ENCODE measurements at places on chromosomes 5 and 9.
A peak's percentile ranks its signal among the peaks of the same experiment; 100 is the strongest.

- DNase-seq, result peak; percentile 6
Measured at GRCh38 chr9:91681461-91682305, 258.1 kb upstream of the NFIL3 start.

DNA sequence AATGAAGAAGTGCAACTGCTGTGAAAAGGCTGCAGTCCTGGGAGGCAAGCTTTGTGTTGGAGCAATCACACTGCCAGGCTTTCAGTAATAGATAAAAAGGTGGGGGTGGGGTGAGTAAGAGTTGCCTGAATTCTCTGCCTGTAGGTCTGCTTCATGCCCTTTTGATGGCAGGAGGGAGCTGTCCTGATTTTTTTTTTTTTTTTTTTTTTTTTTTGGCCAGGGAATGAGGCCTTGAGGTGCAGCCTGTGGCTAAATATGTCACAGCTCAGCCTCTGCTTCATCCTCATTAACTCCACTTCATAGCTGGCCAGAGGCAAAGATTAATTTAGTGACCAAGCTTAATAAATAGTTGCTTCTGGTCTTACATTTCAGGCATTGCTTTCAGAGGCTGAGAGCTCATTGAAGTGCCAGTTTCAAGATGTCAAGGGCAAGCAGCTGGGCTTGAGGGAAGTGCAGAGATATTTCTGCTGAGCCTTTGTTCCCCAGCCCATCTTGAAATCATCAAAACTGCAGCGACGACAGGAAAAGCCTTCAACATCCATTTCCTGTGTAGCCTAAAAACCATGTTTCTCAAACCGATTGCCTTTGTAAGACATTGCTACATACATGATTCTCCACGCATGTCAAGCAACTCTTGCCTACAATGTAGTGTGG is 134.7 kb downstream of the MACIR start:
- DNase-seq, result no peak

DNA sequence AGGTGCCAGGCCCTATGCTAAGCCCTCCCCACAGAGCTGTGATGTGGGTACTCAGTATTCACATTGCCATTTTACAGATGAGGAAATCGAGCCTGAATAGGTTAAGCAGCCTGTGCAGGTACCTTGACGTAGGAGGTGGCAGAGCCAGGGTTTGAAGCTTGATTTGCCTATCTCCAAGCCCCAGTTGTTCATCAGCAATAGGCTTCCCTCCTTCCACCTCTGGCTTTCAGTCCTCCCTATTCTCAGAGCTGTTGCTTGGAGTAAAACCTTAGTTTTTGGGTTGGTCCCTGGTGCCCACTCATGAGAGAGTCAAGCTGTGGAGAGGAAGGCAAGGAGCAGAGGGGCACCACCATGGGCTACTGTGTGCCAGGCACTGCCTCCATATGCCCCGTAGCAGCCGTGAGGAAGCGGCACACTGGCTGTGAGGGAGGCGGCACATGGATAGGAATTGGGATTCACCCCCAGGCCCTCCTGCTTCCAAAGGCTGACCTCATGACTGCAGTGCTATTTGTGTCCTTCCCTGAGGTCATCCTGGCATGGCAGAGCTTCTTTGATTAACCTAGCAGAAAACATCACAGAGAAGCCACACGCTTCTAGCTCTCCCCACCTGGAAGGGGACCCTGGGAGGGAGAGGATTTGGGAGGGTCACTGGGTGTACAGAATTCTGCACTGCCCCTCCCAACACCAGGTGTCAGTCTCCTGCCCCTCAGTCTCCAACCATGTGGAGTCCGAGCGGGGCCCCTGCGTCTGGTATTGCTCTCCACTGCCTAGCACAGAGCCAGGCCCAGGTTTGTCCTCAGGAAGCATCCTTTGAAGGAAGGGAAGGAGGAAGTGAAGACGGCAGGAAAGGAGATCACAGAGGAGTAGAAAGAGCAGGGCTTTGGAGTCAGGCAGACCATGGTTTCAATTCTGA is 109.8 kb downstream of the RGS3 start:
- no peak for DNase-seq

DNA sequence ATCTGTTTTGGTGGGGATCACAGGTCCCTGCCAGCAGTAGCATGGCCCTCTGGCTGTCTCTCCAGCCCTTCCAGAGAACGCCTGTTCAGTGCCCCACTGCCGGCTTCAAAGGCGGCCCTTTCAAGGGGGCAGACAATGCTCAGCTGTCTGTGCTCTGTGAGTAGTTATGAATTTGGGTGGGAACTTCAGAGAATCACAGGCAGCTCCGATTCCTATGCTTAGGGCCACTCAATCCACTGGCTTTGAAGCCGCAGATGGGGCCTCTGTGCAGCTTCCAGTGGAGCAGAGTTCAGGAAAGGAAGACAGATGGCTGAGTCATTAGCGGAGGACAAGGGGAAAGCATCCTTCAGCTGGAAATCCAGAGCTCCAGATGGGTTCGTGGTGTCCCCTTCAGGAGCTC is 42.4 kb downstream of the NKX2-5 start:
- no peak for DNase-seq

- DNase-seq, result no peak
Measured at GRCh38 chr9:3807601-3808000, 281.8 kb upstream of the RFX3 start.

GRCh38 chr9:4670591-4670990 is 4.3 kb upstream of the SPATA6L start:
- no peak for DNase-seq

GRCh38 chr9:117116084-117116483 is 298.8 kb downstream of the ASTN2 start:
- DNase-seq, result no peak

GRCh38 chr5:132102101-132102701 is 28.6 kb downstream of the CSF2 start:
- no peak for DNase-seq

GRCh38 chr5:17235731-17236330 is 18.4 kb downstream of the BASP1 start:
- no peak for DNase-seq

DNA sequence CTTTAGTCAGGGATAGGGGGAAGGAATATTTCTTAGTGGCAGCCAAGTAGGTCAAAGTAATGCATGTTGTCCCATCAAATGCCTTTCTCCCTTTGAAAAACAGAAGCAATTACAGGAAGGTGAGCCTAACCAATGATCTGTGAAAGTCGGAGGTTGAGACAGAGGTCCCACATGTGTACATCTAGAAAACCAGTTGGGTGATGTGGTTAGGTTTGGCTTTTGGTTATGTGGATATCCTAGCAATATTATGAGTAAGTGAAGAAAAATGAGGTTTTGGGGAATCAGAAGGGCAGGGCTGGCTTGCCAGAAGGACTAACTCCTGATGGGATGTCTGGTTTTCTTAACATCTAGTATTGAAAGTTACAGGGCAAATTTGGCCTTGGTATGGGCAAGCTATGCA is 63.4 kb upstream of the PALM2AKAP2 start:
- DNase-seq, result no peak

DNA sequence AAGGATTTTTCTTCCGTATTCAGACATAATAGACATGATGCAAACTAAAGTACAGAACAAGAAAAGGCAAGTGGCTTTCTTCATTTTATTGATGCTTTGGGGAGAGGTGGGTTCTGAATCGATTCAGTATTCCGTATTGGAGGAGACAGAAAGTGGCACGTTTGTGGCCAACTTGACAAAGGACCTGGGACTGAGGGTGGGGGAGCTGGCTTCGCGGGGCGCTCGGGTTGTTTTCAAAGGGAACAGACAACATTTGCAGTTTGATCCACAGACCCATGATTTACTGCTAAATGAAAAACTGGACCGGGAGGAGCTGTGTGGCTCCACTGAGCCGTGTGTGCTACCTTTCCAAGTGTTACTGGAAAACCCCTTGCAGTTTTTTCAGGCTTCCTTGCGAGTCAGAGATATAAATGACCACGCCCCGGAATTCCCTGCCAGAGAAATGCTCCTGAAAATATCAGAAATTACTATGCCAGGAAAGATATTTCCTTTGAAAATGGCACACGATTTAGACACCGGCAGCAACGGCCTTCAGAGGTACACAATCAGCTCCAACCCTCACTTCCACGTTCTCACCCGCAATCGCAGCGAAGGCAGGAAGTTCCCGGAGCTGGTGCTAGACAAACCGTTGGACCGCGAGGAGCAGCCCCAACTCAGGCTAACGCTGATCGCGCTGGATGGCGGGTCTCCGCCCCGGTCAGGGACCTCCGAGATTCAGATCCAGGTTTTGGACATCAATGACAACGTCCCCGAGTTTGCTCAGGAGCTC is 551 bp downstream of the PCDHB6 start:
- no peak for DNase-seq

DNA sequence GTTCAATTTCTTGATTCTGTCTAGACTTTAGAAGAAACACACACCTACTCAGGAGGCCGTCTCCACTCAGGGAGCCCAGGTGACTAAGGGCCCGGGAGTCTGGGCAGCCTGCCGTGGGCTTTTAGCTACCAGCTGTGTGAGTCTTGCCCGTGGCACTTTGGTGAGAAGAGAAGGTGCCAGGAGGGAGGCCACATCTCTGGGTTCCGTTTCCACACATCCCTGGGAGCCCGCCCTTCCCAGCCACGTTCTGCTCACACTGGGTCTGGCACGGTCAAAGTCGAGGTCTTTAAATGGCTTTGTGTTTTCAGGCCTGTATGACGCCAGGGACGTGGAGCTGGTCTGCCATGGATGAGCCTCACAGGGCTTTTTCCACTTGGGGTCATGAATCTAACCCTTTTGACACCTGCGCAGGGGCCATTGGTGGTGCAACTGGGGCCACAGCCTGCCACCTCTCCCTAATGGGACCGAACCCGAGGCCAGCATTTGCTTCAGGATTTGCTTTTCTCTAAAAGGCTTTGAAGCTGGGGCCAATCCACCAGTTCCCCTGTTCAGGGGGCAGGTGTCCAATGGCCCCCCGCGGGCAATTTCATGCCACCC is 17.2 kb upstream of the FCN2 start:
- DNase-seq, result no peak

GRCh38 chr5:170747851-170748250 is 35.7 kb upstream of the GABRP start:
- no peak for DNase-seq

- no peak for DNase-seq
Measured at GRCh38 chr5:173762045-173762444, 126.1 kb upstream of the CPEB4 start.

DNA sequence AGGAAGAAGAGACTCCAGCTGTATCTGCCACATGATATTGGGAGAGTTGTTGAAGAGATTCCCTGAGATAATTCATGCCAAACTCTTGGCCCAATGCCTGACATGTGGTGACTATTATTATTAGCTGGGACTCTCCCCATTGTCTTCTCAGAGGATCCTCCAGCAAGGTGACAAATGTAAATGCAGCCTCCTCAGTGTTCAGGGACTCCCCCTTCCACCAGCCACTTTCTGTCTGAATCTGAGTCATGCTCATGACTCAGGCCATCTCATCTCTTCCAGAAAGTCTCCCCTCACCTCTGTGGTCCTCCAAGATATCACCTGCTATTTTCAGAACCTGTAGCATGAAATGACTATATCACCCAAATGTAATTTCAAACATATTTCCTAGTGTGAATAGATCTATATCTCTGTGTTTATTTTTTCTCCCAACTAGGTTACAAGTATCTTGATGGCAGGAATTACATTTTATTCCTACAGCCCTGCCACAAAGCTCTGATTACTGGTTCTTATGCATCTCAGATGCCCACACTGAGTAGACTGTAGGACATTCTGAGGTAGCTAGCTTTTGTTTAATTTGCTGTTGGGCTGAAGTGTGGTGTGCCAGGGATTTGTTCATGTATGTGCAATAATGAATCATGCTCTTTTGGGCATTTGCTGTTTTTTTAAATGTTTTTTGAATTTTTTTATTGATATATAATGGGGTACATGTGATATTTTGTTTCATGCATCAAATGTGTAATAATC is 126.6 kb upstream of the IL12B start:
- no peak for DNase-seq

DNA sequence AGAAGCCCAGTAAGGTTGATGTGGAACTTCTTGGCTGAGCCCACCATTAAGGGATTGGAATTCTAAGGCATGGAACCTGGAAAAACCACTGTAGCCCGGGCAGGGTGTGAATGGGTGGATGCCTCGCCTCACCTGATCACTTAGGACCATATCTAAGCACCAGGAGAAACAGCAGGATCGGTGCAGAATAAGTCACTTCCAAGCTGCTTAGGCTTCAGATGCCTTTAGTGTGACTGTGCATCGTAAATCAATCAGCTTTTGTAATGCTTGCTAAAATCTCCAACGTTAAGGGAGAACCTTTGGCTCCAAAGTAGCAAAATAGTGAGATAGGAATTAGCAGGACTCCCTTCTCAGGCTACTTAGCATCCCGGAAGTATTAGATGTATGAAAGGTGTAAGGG is 103.9 kb upstream of the MEGF10 start:
- no peak for DNase-seq

DNA sequence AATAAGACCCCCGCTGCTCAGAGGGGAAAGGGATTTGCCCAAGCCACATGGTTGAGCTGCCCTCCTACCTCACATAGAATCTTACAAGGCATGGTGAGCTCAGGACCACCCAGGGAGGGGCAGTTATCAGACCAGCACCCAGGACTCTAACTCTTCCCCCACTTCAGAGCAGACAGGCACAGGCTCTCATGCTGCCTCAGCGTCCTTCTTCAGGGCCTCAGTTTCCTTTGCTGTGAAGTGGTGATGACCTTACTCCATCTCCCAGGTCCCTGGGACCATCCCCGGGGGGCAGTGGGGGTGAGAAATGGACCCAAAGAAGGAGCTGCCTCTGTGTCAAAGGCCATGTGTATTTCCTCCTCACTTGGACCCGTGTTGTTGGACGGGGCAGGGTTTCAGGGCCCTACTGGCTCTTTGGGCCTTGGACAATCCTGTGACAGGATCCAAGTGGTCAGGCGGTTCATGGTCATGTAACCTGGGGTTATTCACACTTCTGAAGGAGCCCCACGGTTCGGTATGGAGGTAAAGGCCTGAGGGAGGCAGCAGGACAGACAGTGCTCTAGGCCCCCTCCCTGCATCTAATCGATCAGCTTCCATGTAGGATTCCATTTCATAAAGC is 31.7 kb upstream of the CSF1R start:
- DNase-seq, result no peak
